ENCODE measurements at places on chromosomes 4 and X.
A peak's percentile ranks its signal among the peaks of the same experiment; 100 is the strongest.

GRCh38 chr4:42235304-42236021, 83.0 kb upstream of the BEND4 start:
- no peak for DNase-seq

GRCh38 chr4:8266508-8266907, 3.0 kb upstream of the HTRA3 start:
- DNase-seq, result no peak

GRCh38 chr4:6815029-6815836, 32.7 kb downstream of the KIAA0232 start:
- no peak for DNase-seq

GRCh38 chrX:148610328-148610698, 109.9 kb downstream of the AFF2 start:
- DNase-seq, result no peak

DNA sequence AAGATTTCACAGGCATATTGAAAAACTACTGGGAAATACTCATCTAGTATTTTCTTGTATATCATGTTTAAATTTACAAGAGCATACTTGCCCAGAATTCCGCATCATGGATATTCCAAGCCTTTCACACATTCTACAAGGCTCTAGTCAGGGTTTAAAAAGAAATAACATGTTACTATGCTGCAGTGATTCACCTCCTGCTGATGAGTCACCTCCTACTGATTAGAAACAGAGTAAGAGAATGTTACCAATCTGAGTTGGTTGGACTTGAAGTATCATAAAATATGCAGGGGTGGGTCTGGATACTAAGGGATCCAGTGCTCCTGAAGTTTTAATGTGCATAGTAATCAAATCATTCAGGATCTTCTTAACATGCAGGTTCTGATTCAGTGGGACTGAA, 192.0 kb upstream of the ANK2 start:
- no peak for DNase-seq

DNA sequence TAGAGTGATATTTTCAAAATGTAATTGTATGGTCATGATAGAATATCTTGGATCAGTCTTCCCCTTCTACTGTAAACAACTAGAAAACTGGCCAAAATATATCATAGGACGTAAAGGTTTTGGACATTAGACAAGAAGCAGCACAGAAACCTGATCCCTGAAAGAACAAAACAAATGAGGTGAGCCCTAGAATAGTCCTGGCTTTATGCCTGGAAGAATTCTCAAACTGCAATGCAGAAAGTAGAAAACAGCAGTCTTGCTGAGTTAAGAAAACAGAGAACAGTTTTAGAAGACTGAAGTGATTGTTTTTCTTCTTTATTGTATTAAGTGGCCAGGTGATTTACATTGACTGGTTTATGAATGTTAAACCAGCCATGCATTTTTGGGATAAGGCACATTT, 19.5 kb downstream of the NSUN7 start:
- no peak for DNase-seq

DNA sequence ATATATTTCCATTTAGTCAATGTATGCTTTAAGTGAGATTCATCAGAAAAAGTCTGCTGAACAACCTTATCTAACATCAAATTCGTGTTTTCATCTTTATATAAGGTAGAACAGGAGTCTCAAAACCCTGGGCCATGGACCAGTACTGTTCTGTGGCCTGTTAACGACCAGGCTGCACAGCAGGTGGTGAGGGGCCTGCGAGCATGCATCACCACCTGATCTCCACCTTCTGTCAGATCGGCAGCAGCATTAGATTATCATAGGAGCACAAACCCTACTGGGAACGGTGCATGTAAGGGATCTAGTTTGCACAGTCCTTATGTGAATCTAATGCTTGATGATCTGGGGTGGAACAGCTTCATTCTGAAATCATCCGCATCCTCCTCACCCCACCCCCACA, 3.2 kb downstream of the CTSO start:
- no peak for DNase-seq

GRCh38 chrX:44871931-44872820, 812 bp upstream of the KDM6A start:
- DNase-seq, result peak; percentile 22

- DNase-seq, result no peak
These were observed 198.5 kb downstream of the SPATA18 start for GRCh38 chr4:52249581-52249980.

- no peak for DNase-seq
These were observed 70.7 kb upstream of the SH3RF1 start for GRCh38 chr4:169341490-169341889.

- no peak for DNase-seq
These were observed 45.3 kb upstream of the SHOX start for GRCh38 chrX:585115-585808.

DNA sequence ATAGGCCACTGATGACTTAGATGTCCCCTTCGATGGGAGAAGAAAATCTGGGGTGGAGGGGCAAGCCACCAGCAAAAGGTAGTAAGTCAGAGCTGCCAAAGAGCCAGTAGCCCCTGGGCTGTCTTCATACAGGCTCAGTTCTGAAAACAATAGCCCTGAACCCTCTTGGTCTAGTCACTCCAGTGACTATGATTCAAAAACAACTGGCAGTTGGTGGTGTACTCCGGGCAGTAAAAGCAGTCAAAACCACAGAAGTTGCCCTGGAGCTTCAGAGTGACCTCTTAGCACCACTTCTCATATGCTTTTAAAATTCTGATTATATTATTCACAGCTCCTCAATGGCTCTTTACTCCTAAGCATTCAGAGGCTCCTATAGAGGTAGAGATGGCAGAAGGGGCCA, 164.3 kb upstream of the MAMLD1 start:
- DNase-seq, result no peak

DNA sequence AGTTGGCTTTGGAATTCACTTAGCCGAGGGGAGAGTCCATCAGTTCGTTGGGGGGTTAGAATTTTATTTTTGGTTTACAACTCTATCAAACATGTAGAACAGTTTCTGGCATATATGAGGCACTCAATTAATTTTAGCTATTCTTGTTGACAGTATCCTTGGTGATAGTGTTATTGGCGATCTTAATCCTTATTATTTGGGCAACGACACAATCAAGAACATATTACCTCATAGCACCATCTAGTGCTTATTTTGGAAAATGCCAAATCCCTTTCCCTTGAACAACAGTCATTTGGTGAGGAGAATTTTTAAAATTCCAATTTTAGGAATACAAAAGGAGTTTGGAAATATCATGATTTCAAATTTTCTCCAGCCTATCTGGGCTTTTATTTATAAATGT, 17.9 kb upstream of the PGRMC1 start:
- DNase-seq, result no peak
